ENCODE measurements at places on chromosomes 12 and 14.

- no peak for DNase-seq
These were observed 275.5 kb downstream of the DPF3 start for GRCh38 chr14:72618424-72618823.

DNA sequence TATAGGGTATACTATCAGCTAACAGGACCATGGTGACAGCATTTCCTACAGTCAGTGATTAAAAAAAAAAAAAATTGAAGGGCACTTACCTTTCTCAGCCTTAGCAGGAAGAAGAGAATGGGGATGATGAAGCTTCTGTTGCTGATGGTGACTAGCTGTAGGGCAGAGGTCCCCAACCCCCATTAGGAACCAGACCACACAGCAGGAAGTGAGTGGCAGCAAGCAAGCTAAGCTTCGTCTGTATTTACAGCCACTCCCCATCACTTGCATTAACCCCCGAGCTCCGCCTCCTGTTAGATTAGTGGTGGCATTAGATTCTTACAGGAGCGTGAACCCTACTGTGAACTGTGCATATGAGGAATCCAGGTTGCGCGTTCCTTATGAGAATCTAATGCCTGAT is 91.3 kb upstream of the USP44 start:
- DNase-seq = no peak

DNA sequence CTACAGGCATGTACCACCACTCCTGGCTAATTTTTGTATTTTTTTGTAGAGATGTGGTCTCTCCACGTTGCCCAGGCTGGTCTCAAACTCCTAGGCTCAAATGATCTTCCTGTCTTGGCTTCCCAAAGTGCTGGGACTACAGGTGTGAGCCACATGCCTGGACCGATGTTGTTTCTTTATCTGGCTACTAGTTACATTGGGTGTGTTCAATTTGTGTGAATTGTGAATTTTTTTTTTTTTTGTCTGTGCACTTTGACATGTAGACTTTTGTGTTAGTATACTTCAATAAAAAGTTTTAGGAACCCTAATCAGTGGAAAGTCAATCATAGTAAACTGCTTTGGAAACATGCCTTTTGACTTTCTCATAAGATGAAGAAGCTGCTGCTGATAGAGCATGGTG is 24.0 kb upstream of the SLC17A8 start:
- DNase-seq = no peak

- DNase-seq = no peak
These were observed 679.3 kb downstream of the BCL11B start for GRCh38 chr14:98592611-98593170.

GRCh38 chr12:110693731-110694130 is 4.8 kb upstream of the HVCN1 start:
- DNase-seq = no peak

- no peak for DNase-seq
These were observed 175.2 kb upstream of the ATP2B1 start for GRCh38 chr12:89883630-89884389.

DNA sequence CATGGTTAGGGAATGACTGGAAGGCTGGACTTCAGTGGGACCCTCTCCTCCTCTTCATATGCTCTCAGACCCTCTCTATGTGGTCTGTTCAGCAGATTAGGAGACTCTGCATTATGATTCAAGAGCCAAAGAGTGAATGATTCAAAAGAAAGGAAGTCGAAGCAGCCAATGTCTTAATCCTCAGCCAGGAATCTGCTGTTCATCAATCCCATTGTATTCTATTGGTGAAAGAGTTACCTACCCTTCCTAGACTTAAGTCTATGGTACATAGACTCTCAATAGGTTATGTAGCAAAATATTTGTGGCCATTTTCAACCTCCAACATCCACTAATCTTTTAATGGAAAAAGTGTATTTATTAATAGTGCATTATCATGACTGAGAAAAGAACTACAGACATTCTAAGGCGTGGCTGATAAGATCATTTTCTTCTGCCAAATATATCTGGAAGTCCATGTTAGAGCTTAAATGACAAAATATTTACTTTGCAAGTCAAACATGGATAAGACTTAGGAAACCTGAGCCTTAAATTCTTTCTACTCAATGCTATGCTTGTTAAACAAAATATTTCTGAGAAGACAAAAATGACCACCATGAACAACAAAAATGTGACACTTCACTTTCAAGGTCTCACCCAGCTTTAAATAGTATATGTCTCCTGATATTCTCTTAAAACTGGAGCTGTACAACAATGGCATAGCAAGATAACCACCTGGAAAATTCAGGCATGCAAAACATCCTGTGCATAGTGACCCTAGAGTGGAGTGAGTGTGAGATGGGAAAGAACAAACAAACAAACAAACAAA is 1100.6 kb downstream of the GALC start:
- no peak for DNase-seq

DNA sequence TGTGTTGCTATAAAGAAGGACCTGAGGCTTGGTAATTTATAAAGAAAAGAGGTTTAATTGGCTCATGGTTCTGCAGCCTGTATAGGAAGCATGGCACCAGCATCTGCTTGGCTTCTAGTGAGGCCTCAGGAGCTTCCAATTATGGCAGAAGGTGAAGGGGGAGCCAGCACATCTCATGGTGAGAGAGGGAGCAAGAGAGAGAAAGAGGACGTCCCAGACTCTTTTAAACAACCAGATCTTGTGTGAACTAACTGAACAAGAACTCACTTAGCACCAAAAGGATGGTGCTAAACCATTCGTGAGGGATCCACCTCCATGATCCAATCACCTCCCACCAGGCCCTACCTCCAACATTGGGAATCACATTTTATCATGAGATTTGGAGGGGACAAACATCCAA is 6.1 kb upstream of the SNAPC1 start:
- DNase-seq = no peak

GRCh38 chr12:43162138-43162537 is 389.9 kb downstream of the ADAMTS20 start:
- DNase-seq = no peak

DNA sequence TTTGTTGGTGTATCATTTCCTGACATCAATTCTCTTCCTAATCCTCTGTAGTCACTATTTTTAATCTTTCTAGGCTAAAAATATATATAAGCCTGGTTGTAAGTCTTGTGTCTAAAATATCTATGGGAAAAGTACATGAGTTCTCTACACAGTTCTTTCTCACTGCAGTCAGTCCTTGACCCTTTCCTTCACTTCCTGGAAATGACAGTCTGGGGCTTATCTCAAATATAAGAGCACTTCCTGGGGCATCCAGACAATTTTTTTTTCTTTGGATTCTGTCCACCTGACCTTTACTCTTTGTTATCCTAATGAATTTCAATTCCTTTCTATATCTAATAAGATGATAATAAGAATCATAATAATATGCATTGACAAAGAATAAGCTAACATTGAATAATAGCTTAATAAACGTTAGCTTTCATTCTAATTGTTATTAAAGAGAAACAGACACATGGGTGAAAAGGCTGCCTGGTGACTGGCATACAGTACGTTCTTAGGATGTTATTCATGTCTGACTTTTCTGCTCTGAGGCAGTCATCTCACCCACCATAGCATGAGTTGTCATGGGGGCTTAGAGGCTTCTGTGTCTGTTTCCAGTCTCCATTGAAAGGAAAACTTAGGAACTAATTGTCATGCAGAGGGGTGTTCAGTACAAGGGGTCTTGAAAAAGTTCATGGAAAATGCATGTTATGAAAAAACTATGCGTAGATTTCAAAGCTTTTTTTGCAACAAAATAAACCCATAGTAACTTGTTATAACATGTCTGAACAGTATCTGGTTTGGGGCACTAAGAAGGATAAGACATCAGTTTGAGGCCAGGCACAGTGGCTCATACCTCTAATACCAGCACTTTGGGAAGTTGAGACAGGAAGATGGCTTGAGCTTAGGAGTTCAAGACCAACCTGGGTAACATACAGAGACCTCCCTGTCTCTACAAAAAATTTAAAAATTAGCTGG is 66.2 kb upstream of the DNM1L start:
- no peak for DNase-seq

GRCh38 chr14:102472791-102473150 is 36.8 kb downstream of the ANKRD9 start:
- DNase-seq = no peak

DNA sequence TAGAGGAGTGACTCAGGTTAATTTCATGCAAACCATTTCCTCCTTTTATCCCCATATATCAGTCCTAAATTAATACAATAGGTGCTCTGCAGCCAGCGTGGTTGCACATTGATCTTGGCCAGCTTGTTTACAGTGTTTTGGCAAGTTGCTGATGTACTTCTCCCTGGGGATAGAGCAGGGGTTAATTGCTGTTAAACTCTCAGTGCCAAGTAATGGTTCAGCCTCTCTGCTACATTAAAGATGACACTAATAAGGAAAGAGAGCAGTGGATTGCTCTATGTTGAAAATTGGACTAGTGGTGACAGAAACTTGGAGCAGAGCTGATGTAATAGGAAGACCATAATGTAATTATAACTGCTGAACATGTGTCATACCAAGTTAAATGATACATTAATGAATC is 717.5 kb downstream of the RERGL start:
- no peak for DNase-seq

DNA sequence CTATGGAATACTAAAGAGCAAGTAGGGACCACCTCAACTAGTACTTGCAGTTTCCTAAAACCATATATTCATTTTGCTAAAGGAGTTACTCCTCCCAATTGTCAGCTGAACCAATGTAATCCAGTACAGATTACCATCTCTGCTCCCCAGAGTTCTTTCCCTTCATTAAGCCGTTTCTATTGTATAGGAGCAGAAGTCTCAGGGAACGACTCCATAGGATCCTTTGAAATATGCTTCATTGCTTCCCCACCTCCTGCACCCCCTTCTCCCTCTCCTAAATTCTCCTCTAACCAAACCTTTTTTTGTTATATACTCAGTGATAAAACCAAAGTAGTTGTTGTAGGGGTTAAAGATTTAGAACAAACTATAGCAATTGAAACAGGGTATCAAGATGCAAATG is 30.7 kb upstream of the LALBA start:
- DNase-seq = no peak

- peak; percentile 11 for DNase-seq
These were observed 235.0 kb downstream of the ATP23 start for GRCh38 chr12:58176296-58176869.

DNA sequence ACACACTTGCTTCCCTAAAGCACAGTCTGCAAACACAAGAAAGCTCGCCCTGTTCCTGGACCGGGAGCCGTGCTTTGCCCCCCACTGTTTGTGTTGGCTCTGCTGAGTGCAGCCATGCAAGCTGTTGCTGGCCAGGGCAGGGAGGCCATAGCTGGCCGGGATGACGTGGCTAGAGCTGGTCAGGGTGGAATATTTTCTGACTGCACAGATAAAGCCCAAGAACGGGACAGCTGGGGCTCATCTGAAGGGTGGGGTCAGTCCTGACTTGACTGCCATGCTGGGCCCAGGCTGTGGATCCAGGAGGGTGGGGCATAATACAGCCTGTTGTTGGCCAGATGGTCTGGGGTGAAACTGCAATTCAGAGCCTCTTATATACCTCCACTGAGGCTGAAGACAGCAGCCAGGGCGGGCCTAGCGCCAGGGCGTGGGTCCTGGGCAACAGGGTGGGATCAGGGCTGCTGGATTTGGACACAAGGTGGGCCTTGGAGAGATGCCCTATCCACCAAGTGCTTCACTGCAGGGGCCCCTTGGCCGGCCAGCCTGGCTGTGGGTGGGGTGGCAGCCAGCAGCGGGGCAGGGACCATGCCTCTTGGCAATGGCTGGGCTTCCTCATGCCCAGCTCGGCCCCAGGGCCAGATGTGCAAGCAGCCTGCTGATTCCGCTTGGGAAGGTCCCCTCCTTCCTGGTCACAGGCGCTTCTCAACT is 14.8 kb downstream of the KMT5A start:
- DNase-seq = no peak

GRCh38 chr12:130715150-130715997 is 725 bp downstream of the RIMBP2 start:
- no peak for DNase-seq

DNA sequence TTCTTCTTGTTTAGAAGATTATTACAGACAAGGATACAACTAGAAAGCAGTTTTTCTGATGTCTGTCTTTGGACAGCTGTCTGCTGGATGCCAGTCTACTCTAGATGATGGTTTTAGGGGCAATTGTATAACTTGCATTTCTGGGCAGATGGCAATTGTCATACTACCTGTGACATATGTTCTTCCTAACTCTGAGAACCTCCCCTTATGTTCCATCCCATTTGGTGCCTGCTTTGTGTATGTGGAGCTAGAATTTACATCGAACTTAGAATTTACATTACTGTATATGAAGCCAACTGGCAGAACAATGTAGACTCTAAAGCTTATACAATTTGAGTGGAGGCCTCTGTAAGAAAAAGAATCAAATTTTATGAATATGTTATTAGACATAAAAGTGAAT is 430.2 kb upstream of the SEL1L start:
- DNase-seq = no peak

- no peak for DNase-seq
These were observed 127.5 kb downstream of the MED13L start for GRCh38 chr12:116150001-116150400.

DNA sequence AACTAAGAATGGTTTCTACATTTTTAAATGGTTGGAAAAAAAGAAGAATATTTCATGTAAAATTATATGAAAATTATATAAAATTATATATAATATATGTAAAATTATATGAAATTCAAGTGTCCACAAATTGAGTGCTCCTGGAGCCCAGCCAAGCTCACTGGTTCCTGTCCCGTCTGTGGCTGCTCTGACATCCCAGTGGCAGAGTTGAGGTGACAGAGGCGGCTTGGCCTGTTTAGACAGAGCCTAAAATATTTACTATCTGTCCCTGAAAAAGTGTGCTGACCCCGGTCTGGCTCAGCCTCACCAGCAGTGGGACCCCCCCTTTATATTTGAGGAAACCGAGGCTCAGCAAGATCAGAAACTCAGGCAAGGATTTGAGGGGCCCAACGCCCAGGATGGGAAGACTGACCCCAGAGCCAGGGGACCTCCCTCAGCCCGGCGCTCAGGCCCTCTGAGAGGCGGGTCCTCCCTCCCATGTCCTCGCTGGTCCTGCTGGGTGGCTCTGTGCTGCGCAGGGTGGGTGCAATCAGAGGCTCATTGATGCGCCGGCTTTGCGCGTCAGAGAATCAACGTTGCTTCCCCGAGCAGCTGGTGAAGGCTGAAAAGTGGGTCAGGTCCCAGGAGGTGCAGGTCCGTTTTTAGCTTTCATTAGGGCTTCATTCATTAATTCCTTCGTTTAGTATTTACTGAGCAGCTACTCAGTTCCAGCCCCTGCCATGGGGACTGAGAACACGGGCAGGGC is 21.5 kb upstream of the BEGAIN start:
- DNase-seq = no peak

- DNase-seq = no peak
These were observed 105.6 kb upstream of the FRMD6 start for GRCh38 chr14:51546099-51546498.

- DNase-seq = no peak
These were observed 50.9 kb upstream of the BCL2L14 start for GRCh38 chr12:12019881-12020280.

DNA sequence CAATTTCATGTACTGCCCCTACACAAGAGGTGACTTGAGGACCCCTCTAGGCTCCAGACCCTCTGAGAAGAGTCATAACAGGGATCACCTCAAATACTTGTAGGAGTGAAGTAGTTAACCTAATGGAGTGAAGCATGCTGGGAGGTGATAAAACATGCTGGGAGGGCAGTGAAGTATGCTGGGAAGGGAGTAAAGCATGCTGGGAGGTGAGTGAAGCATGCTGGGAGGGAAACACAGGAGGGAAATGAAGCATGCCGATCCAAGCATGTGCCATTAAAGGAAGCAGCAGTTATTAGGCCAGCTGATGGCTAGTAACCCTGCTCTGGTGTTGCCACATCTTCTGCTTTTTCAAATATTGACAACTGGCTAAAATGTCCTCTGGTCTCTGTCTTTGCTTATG is 70.7 kb upstream of the TRHDE start:
- DNase-seq = no peak

GRCh38 chr12:124422570-124423523 is 128.0 kb downstream of the RFLNA start:
- DNase-seq = no peak

All from OCI-LY7 (cell line).